Breast epithelium (tissue), 4 donors: ENCODE measurements at places on chromosomes 3 and 15.
A peak's percentile ranks its signal among the peaks of the same experiment; 100 is the strongest.

DNA sequence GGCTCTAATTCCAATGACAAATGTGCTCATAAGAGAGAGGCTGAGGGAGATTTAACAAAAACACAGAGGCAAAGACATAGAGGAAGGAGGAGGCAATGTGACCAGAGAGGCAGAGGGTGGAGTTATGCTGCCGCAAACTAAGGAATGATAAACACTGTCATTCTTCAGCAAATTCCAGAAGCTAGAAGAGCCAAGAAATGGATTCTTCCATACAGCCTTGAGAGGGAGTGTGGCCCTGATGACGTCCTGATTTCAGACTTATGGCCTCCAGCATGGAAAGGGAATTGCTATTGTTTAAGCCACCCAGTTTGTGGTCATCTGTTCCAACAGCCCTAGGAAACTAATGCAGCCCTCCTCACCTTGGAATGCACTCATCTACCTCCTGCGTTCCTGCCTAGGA lies 30.5 kb downstream of the CD47 start:
- no peak for DNase-seq

- DNase-seq, result no peak
Observed at GRCh38 chr3:107250221-107250620, 127.0 kb upstream of the CCDC54 start.

DNA sequence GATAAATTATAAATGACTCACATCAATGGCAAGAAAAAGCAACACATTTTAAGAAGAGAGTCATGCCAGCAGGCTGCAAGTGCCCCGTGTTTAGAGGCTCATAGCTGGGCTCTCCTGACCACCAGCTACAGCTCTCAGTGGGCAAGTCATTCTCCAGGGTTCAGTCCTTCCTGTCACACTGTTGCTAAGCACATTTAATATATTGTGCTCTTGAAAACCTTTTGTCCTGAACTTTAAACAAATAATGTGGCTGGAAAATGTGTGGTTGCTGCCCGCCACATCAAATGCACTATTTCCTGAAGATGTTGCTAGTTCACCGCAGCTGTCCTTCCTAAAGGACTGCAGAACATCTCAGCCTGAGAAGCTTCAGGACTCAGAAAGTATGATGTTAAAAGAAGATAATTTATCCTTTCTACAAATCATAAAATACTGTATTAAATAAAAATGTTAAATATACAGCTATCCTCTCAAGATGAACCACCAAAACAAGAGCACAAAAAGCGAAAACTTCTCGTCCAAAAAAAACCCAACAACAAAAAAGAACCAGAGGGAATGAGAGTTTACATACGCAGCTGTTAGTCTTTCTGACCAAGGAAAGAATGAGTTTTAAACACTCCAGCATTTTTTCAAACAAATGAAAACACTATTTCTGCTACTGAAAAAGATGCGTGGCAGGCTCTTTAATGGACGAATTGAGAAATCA lies 951 bp downstream of the TARS3 start:
- no peak for DNase-seq

GRCh38 chr15:38768970-38769369 lies 204.4 kb upstream of the RASGRP1 start:
- no peak for DNase-seq

GRCh38 chr3:196941729-196942225 lies 551 bp downstream of the NCBP2 start:
- DNase-seq, result no peak

DNA sequence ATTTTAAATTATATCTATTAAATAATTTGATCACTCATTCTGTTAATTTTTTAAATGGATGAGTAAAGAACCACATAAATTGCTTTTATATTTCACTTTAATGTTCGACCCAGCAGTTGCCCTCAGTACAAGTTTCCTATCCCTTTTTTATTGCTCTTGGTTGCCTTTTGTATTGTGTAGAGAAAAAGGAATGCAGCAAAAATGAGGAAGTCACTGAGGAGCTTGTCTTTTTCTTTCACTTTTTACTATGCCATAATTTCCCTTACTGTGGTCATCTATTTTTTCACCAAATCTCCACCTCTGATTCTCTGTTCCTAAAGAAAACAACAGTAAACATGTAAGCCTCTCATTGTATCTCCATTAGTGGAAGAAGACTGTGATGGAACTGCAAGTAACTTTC lies 122.7 kb downstream of the B3GALNT1 start:
- no peak for DNase-seq

GRCh38 chr3:120348065-120348990 lies 826 bp downstream of the LRRC58 start:
- DNase-seq, result peak; percentile 24

DNA sequence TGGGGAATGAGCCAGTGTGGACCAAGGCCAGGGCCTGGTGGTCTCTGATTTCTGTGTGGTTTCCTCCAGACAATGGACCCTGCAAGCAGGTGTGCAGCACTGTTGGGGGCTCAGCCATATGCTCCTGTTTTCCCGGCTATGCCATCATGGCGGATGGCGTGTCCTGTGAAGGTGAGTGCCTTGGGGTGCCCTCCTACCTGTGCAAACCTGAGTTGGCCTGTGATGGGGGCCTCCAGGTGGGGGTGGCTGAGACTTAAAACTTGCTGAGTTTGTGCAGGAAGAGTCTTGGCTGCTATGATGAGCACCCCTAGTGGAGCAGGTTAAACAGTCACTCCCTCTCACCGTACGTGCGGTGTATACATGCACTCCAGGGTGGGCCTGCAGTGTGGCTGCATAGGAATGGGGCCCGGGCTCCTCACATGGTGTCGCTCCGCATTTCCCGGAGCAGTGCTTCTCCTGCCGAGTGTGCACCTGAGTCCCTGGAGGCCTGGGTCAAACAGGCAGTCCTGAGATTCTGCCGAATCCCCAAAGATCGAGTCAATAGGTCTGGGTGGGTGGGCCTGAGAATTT lies 70.8 kb downstream of the FBLN2 start:
- no peak for DNase-seq

DNA sequence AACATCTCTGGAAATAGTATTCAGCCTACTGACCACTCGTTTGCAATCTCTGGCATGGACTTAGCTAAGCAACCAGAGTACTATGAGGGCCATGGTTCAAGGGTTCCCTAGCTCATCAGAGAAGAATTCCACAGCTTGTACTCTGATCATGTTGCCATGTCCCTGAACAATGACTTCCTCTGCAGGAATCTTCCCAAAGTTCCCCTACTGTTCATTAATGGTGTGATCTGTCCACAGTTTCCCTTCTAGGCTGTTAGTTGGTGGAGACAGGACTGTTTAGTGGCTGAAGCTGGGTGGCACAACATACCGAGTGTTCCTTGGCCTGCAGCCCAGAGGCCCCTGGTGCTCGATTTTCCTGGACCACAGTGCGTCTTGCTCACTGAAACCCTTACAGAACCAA lies 44.4 kb upstream of the GALNT15 start:
- DNase-seq, result no peak

DNA sequence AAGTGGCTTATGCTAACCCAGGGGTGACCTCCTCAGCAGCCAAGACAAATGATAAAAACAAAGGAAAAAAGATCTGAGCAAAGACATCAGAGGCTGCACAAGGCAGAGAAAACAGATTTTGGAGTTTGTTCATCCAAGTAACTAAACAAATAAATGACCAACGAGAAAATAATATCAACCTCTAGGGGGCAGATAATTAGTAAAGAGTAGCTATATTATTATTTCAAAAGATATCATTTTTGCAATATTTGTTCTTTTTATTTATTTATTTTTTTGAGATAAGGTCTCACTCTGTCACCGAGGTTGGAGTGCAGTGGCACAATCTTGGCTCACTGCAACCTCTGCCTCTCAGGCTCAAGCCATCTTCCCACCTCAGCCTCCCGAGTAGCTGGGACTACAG lies 101.8 kb downstream of the PCCB start:
- DNase-seq, result no peak

DNA sequence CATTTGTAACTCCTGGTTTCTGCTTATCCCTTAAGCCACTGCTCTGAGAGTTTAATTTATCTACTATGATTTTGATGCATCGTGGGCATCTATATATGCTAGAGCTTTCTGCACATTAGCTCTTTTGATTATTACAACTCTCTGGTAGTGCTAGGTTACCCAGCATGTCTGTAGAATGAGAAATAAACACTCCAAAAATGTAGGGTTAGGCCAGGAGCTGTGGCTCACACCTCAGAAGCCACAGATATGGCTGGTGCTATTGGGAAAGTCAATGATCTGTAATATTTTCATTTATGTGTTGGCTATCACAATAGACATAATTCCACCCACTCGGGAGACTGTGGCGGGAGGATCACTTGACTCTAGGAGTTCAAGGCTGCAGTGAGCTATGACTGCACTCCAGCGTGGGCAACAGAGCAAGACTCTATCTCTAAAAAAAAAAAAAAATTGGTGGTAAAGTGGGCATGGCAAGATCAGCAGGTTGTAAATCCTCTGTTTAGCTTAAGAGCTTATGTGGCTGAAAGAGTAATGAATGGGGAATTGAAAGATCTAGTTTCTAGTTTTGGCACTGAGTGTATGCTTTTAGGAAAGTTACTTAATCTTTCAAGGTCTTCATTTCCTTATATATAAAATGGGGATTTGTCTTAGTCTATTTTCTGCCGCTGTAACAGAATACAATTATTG lies 6.3 kb downstream of the TIGIT start:
- no peak for DNase-seq

- no peak for DNase-seq
Observed at GRCh38 chr3:151328298-151328995, 902 bp downstream of the P2RY13 start.

DNA sequence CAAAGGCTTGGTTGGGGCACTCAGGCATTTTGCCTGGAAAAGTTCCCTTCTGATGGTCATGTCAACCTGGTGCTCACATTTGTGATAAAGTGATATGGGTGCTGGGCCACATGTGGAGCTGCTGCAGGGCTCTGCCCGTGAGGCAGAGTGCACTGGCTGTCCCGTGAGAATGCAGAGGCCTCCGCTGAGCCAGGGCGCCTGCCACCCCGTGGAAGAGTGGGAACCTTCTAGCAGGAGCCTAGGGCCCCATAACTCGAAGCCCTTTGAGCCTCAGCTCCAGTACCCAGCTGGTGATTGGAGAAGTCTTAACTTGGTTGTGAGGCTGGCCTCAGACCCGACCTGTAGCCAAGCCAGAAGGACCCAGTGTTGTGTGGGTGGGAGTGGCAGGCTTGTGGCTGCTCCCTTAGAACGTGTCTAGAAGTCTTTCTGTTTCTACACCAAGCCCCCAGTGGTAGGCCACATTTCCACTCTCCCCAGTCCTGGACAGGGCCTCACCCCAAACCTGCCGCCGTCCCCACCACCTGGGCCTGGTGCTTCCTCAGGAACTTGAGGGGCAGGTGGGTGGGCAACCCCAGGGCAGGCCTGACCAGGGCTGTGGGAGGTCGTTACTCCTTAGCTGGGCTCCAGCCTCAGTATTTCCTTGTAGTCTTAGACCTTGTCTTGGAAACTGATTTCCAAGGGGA lies 19.7 kb downstream of the SEC61A1 start:
- no peak for DNase-seq

- no peak for DNase-seq
Observed at GRCh38 chr15:52527911-52528563, 643 bp downstream of the MYO5A start.

GRCh38 chr3:153829606-153830170 lies 291.5 kb upstream of the ARHGEF26 start:
- DNase-seq, result no peak

DNA sequence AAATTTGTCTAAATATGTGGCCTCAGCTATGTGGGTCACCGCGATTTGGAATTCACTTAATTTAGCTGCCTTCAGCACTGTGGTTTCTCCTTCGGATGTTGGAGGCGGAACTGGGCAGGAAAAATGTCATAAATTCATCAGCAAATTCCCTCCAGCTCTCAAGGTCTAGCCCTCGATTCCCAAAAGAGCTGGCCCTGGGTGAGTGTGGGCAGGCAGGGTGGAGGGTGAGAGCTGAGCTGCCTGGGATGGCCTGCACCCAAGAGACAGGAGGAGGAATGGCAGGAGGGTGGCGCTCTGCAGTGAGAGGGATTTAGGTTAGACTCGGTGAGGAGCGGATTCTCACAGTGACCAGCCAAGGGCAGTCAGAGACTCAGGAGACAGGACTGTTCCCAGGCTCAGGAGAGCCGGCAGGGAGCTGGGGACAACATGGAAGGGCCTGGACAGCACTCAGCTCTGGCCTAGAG lies 57.1 kb downstream of the FEM1B start:
- DNase-seq, result no peak

- no peak for DNase-seq
Observed at GRCh38 chr3:183122257-183122932, 23.1 kb upstream of the MCCC1 start.

GRCh38 chr3:23747841-23748240 lies 57.9 kb upstream of the UBE2E1 start:
- no peak for DNase-seq

DNA sequence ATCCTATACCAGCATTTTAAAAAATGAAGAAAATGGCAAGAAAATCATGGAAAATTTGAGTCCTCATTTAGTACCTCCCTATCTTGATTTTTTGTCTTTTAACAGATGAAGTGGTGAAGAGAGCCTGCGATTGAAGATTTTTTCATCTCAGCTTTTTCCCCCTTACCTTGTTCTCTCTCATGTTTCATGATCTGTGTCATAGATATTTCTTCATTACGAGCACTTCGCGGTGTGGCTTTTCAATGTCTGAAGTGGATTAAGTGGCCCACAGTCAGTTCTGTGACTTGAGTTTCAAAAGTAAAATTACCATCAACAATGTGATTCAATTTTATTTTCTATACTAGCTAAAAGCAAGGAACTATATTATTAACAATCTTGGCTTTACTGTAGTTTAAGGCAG lies 147.2 kb downstream of the FNDC3B start:
- no peak for DNase-seq

- no peak for DNase-seq
Observed at GRCh38 chr3:155281912-155282311, 11.6 kb downstream of the STRIT1 start.
